ENCODE measurements at places on chromosomes 5 and 9.

DNA sequence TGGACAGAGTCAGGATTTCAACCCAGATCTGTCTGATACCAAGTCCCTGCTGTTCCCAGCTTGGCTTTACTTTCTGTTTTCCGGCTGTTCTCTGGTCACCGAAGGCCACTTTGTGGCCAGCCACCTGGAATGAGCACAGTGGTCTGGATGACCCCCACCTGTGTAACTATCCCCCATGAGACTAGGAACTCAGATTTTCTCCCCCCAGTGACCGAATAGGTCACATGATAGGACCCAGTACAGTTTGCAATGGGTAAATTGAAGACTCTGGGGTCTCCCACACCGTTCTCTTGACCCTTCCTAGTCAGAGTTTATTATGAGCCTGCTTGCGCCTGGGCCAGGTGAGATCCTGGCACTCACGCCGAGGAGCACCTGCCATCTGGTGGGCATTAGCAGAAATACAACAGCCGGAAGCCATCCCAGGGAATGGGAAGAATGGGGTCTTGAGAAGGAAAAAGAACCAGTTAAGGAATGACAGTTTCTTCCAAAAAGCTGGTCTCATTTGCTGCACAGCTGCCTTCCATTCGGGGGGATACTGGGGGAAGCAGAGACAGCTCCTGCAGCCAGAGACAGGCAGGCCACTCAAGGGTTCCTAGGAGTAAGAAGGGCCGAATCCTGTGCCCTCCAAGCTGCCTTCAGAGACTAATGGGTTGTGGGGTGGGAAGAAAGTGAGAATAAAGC lies 7.1 kb downstream of the PHYHD1 start:
- DNase-seq = peak; percentile 50

GRCh38 chr9:126508171-126508591 lies 105.5 kb upstream of the LMX1B start:
- no peak for DNase-seq

GRCh38 chr9:12054235-12054634 lies 639.0 kb upstream of the TYRP1 start:
- no peak for DNase-seq

DNA sequence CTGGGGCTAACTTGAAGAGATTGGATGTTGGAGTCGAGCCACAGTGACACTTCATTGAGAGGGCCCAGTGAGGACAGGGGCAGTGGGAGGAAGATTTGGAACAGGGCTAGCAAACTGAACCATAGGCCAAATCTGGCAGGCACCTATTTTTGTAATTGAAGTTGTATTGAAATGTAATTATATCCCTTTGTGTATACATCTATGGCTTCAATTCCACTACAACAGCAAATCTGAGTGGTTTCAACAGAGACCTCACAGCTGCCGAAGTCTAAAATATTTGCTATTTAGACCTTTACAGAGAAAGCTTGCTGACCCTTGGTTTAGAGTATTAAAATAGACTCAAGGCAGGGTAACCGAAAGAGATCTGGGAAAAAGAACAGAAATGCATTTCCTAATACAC lies 4.7 kb upstream of the TNFSF8 start:
- peak; percentile 59 for DNase-seq

GRCh38 chr5:157204765-157205164 lies 24.1 kb downstream of the ITK start:
- DNase-seq = no peak

DNA sequence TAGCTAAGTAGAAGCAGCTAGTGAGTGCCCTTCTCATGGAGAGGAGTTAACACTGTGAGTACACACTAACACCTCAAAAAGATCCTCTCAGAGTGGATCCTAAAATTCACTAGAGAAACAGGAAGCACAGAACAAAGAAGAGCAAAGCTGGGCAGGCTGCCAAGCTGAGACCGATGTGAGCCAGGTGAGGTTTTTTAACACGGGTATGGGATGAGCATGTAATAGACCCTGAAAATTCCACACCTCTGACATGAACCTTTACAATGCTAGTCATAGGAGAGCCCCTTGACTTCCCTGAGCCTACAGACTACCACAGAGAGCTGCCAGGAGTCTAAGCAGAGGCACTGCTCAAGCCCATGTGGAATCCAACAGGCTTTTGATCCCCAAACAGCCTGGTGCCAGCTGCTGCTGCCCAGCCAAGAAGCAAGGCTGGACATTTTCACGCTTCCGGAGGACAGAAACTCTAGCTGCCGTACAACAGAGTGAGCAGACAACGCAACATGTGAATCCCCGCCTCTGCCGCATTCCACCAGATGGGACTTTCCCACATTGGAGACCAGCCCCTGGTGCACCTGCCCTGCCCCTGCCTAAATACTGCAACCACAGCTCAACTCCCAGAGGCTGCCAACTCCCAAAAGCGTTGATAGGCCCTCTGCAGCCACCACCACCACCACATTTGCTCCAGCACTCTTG lies 280.8 kb downstream of the CDH10 start:
- DNase-seq = peak; percentile 79
